ENCODE measurements at places on chromosomes 3 and 15.

- DNase-seq = no peak
These were observed 104.2 kb downstream of the CNTN6 start for GRCh38 chr3:1197051-1197450.

DNA sequence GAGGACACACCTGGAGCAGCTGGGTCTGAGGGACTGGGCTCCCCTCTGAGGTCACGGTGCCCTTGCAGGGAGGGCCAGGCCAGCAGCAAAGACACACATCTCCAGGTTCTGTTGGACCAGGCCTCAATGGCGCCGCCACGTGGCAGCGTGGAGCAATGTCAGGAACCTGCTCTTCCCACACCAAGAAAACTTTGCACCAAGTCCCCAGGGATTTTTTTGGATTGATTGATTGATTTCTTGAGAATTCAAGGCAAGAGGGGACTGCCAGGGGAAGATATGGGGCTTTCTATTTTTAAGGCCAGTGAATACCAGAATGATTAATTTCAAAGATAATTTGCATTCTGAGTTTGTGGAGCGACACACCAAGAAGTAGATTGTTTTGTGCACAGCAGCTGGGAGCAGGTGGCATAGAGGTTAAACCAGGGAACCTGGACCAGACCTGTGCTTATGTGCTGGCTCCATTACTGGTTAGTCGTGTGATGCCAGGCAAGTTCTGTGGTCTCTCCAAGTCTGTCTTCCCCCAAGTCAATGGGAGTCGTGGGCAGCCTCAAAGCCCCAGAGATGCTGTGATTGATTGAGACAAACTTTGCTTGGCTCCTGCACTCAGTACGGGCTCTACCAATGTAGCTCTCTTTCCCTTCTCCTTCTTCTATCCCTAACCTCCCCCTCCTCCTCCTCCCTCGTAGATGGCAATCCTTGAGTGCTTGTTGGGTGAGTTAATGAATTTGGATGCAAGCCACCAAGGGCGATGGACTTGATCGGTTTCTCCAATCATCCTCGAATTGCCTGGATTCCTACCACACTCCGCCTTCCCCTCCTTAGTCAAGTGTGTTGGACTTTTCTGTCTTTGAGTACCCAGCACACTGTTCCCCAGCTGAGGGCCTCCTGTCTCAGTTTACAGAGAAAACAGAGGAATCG is 96.2 kb upstream of the TRPM1 start:
- DNase-seq = peak; percentile 27

DNA sequence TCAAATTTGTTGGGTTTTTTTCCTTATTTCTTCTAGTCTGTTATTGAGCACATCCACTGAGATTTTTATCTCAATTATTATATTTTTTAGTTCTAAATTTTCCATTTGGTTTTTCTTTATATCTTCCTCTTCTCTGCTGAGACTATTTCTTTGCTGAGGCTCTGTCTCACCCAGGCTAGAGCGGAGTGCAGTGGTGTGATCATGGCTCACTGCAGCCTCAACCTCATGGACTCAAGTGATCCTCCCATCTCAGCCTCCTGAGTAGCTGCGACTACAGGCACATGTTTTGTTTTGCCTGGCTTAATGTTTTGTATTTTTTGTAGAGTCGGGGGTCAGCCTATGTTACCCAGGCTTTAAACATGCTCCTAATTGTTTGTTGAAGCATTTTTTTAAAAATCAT is 10.2 kb downstream of the CTDSPL start:
- no peak for DNase-seq

DNA sequence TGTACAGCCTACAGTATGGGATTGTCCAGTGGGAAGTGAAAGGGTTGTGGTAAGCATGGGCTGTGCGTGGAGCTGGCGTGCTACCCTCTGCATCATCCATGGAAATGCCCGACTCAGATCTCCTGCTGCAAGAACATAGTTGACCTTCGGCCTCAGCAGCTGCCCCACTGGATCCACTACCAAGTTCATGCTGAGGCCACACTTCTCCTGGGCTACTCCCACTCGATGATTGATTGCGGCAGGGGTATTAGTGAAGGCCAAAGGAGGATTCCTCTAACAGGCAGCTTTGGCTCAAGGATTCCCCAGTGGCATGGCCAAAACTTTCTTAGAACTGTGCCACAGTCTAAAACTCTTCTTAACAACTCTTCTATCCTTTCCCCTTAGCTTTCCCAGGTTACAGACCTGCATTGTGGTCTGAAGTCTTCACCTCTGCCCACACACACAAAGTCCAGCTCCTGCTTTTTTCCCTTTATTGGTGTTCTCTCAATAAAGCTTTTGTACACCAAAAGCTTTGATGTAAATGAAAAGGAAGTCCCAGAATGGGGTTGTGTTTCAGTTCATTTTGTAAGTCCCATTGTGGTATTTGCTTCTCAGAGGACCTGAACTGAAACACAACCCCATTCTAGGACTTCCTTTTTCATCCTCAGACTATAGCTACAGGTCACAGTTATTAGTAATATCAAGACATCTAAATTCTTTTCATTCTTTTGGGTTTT is 4.9 kb upstream of the TBC1D5 start:
- no peak for DNase-seq

DNA sequence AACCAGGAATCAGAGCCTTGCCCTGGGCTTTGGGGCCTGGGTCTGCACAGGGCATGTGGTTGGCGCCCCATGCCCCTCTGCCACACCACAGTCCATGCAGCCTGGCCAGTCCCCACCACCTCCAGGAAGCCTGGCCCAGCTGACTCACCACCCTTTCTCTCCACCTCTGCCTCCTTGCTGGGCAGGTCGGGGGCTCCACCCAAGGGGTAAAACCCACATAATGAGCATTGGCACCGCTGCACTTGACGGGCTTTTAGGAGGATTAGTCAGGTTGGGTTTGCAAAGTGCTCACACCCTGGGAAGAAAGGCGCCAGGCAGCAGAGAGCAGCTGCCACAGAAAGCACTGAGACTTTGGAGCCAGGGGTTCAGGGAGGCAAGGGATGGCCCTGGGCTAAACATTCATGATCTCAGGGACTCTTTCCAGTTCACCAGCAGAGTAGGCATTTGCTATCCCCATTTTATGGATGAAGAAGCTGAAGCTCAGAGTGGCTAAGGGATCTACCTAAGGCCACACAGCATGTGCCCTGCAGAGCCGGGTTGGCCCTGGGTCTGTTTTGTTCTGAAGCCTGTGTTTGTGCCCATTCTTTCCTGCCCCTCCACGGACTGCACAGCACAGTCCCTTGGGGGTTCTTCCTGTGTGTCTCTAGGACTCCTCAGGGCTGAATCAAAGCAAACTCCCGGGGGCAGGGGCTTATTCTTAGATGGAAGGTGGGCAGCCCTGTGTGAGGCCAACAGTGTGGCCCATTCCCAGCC is 113.4 kb downstream of the ETFA start:
- peak; percentile 29 for DNase-seq

- DNase-seq = no peak
These were observed 17.7 kb upstream of the DNAJC19 start for GRCh38 chr3:181007262-181007661.

GRCh38 chr3:116386168-116386567 is 59.1 kb downstream of the LSAMP start:
- DNase-seq = no peak

DNA sequence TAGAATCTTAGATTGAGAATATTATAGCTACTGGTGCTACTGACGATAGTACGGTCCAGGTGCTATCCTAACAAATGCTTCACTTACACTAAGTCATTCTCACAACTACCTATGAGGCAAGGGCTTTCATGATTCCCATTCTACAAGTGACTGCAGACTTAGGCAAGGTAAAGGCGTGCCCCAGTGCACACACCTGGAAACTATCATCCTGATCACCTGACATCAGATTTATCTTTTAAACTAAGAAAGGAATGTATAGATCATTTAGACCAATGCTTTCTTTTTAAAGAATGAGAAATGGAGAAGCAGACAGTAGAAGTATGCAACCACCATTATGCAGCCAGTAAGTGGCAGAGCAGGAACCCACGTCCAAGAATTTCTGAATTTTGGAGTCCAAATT is 59.2 kb upstream of the LRRN1 start:
- no peak for DNase-seq

DNA sequence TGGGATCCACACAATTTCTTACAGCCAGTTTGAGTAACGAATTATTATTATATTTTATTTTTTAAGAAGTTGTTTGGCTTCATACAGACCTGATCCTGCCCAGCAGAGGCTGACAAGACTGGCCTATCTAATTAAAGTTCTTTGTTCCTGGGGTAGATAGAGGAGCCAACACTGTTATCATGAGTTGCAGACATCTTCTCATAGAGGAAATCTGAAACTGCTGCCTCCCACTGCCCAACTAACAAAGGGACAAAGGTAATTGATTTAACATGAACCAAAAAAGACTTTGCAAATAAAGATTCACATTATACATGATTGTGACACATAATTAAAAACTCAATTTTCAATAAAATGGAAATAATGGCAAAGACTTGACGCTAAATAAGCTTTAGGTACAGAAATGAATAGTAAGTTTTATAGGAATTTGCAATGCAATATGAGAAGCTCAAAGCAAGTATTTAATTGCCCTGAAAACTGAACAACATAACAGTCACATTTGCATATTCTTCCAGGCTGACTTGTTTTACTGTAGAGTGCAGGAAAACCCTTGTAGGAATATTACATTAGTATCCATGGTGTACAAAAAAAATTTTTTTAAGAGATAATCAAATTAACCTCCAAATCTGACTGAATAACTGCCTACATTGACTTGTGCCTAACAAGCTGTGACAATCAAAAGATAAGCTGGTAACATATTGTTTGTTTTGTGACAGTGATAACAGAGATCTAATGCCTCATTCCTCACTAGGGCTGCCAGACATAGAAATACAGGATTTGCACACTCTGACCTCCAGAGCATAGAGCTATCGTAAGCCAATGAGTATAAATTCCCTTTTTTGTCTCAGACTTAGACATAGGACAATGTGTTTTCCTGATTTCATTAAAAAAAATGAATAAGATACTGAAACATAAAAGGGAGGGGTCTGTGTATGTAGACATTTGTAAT is 273.2 kb downstream of the MFSD1 start:
- no peak for DNase-seq

DNA sequence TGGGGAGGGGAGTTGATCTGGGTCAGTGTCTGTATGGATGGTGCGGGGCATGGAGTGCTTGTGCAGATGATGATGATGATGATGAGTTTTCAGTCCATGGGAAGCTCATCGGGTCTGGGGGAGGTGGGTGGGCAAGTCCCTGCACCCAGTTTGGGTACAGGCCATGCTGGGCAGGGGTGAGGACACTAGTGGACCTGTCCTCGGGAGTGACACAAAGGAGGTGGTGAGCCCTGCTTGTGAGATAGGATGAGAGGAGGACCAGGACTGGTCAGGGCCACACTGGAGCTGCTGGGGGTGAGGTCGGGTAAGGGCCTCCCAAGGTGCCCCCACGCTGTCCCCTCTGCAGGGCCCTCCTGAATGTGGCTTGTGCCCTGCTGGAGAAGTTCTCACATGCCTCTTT is 177.9 kb downstream of the APBA2 start:
- DNase-seq = no peak

GRCh38 chr3:76310667-76311066 is 525.3 kb upstream of the ZNF717 start:
- DNase-seq = no peak

Measured in astrocyte of the hippocampus (primary cell).